SJSA1 (cell line): ENCODE measurements at places on chromosomes 4 and X. TPM values are rescaled to one million over a fixed set of nuclear protein-coding genes. Genes with fewer than 3 reads are reported as not detected.

Gene BRS3
- not detected in 2 replicates for total RNA-seq

Gene UVSSA
- total RNA-seq: 2.5 and 4.0 TPM in 2 replicates

Gene SSX4
- 0.11 TPM in 1 of 2 replicates, not detected in the other for total RNA-seq

Gene ZFYVE28
- total RNA-seq: 0.11 TPM in 1 of 2 replicates, not detected in the other

Gene PAK3
- 0.45 and 1.7 TPM in 2 replicates for total RNA-seq

Gene SPANXB1
- not detected in 2 replicates for total RNA-seq

Gene LRIT3
- total RNA-seq: not detected in 2 replicates

Gene HCCS
- 22.6 and 42.7 TPM in 2 replicates for total RNA-seq

Gene PDZD4
- total RNA-seq: 0.09 and 0.79 TPM in 2 replicates

Gene FGG
- not detected in 2 replicates for total RNA-seq

Gene SOD3
- 1.7 and 2.0 TPM in 2 replicates for total RNA-seq

Gene TBC1D8B
- 0.66 and 2.1 TPM in 2 replicates for total RNA-seq

Gene DCX
- total RNA-seq: not detected in 2 replicates

Gene RNF113A
- 14.8 and 15.8 TPM in 2 replicates for total RNA-seq

Gene SYTL4
- total RNA-seq: 8.0 and 9.7 TPM in 2 replicates

Gene FATE1
- not detected in 2 replicates for total RNA-seq

Gene SPARCL1
- not detected in 2 replicates for total RNA-seq

Gene TMSB15B
- total RNA-seq: 3.5 and 23.2 TPM in 2 replicates

Gene DAPP1
- total RNA-seq: 0.32 TPM in 1 of 2 replicates, not detected in the other

Gene L1CAM
- total RNA-seq: 0.05 TPM in 1 of 2 replicates, not detected in the other

Gene CLGN
- 3.6 and 7.0 TPM in 2 replicates for total RNA-seq

Gene NLRP2B
- not detected in 2 replicates for total RNA-seq

Gene KDM5C
- total RNA-seq: 40.9 and 48.3 TPM in 2 replicates

Gene RAB9B
- total RNA-seq: 0.50 and 1.7 TPM in 2 replicates

Gene SOX3
- total RNA-seq: not detected in 2 replicates

Gene SUPT20HL2
- total RNA-seq: not detected in 2 replicates

Gene PRSS12
- total RNA-seq: 9.7 and 15.6 TPM in 2 replicates
